CD4-positive, alpha-beta memory T cell (primary cell): ENCODE measurements at places on chromosomes 16 and 17. TPM values are rescaled to one million over a fixed set of nuclear protein-coding genes. Genes with fewer than 3 reads are reported as not detected.

GRCh38 chr17:82909322-82909904, 69.6 kb upstream of the ZNF750 start:
- peak; percentile 72 for DNase-seq

Gene PRR14
- polyA plus RNA-seq: 25.9 TPM

- DNase-seq: no peak
These were observed 662 bp upstream of the TUBB3 start for GRCh38 chr16:89922477-89922883.

- no peak for DNase-seq
These were observed 10.7 kb upstream of the EPOP start for GRCh38 chr17:38685491-38685890.

Gene PNMT
- not detected for polyA plus RNA-seq

Gene STAC2
- polyA plus RNA-seq: not detected

DNA sequence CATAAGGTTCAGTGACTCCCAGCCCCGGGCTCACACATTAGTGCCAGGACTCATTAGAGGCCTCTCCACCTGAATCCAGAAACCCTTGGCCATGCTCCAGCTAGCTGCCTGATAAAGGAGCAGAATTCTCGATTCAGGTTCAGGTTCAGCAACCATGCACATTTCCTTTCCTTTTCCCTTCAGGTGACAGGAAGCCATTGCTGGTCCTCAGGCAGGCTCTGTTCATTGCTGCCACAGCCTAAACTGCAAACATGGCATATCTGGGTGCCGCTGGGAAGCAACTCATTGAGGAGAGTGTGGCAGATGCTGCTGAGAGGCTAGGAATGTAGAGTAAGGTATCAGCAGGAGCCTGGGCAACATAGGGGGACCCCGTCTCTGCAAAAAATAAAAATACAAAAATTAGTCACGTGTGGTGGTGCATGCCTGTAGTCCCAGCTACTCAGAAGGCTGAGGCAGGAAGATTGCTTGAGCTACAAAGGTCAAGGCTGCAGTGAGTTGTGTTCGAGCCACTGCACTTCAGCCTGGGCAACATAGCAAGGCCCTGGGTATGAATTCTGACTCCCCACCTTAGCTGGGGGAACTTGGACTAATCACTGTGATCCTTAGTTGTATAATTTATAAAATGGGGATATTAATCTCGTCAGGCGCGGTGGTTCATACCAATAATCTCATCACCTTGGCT, 28.7 kb downstream of the ARL4D start:
- DNase-seq: no peak

GRCh38 chr17:6639586-6640535, 650 bp downstream of the KIAA0753 start:
- DNase-seq: no peak
